ENCODE measurements at places on chromosomes 11 and 22.

DNA sequence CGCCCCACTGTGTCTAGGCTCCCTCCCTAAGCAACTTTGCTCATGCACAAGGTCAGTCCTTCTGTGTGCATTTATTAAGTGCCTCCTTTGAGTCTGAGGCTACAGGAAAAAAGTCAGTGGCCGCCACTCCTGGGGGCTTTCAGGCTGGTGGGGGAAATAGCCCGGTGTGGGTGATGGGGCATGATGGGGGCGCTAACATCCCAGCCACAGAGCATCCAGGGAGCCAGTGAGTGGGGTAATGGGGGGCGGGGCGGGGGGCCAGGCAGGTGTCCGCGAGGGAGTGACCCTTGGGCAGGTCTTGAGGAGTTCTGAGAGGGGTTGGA is 9.9 kb upstream of the EHD1 start:
- no peak for DNase-seq

DNA sequence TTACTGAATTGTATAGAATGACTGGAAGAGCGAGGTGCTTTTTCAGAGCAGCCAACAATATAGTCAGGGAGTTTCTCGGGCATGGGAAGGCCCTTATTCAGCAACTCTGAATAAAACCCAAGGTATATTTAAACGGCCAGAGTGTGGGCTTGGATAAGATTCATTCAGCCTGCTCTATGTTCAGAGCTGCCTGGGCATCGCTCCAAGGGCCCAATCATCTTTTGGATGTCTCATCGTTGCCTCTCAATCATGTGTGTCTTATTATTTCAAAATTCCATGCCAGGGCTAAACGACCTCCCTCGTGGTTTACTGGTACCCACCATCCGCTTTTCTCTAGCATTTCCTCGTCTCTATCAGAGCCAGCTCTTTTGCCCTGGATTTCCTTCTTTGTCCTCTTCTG is 19.5 kb upstream of the NTM start:
- DNase-seq, result no peak

GRCh38 chr11:10029386-10030121 is 264.5 kb downstream of the SBF2 start:
- DNase-seq, result no peak

DNA sequence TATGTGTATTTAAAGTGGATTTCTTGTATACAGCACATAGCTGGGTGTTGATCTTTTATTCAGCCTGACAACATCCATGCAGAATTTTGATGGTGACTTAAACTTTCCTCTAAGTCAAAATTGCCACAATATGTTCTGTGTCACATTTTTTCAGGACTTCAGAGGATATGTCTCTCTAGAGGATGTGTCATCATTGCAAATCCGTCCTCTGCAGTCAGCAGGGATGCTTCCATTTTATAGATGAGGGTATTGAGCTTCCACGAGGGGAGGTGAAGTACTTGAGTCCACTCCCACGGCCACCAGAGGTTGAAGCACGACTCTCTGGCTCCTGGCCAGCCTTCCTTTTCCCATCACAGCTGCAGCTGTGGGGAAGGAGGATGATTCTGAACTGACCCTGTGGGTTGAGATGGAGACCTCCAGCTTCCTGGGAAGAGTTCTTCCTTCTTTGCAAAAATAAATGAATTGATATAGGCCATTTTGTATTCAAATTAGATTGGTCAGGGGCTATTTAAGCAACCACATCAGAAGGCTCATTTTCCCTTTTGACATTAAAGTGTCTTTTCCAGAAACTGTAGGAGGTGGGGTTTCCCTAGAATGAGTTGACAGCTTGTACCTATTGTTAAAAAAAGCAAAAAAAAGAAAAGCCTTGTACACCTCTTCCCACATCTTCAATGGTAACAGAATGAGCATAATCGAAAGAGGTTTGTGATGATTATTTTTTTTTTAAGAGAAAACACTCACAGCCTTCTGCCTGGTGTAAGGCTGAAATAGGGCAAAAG is 55.2 kb upstream of the MYEOV start:
- no peak for DNase-seq

GRCh38 chr22:48599346-48599745 is 1228.3 kb downstream of the BRD1 start:
- no peak for DNase-seq

GRCh38 chr22:36297568-36297967 is 44.6 kb downstream of the APOL1 start:
- no peak for DNase-seq

- DNase-seq, result no peak
Measured at GRCh38 chr11:1963864-1964263, 16.7 kb downstream of the MRPL23 start.

- peak; percentile 59 for DNase-seq
Measured at GRCh38 chr11:97937501-97937900, 1083.2 kb upstream of the CNTN5 start.

DNA sequence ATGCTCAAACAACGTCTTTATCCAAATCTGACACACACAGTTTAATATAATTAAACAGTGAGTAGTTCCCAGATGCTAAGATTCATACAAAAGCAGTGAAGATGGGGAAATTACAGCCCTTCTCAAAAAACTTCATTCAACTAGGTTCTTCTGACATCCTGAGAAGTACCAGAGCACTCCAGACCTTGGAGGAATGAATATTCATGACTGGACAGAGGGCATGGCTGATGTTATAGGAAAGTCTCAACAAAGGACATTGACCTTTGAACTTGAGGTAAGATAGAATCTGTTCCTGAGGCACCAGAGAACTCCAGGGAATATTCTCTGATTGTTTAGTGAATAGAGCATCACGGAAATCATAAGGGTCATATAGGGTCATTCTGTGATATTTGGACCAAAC is 106.4 kb upstream of the SLC5A12 start:
- DNase-seq, result peak; percentile 51

GRCh38 chr11:1696608-1697570 is at the start of gene KRTAP5-6:
TSS of gene KRTAP5-6 (plus strand) at chr11:1697195. CDS start at chr11:1697246, 51 bp downstream.
- no peak for DNase-seq

DNA sequence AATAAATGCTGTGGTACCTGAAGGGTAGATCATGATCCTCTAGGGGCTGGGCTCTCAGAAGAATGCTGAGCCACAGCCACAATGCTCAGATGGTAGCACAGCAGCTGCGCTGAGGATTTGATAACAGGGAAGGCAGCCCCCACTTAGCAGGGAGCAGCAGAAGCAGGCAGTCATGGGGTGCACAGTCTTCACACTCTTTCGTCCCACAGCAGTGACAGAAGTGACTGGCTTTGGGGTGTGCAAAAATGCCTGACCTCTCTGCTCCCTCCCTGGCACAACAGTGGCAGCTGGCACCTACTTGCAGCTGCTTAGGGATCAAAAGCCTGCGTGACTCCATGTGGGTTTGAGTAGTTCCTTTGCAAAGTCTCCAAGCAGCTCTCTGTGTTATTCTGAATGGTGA is 1349.8 kb upstream of the RAG2 start:
- DNase-seq, result no peak

- DNase-seq, result peak; percentile 99
Measured at GRCh38 chr22:30196141-30196879, 50.2 kb downstream of the LIF start.

DNA sequence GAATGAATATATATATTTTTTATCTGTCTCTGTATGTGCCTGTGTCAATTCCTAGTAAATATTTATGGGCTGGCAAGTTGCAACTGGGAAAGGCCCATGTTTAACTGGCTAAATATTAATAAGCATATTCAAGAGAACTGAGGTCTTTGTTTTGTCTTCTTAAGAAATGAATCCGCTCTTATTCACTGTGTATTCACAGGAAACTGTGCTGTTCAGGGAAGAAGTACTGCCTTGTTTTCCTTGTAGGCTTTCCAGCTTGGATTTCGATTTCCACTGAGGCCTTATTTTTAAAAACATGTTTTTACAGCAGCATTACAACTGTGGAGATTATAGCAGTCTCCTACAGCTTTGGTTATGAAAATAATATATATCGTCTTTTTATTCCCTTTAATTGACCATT is 64.7 kb downstream of the LDLRAD3 start:
- DNase-seq, result no peak

- DNase-seq, result no peak
Measured at GRCh38 chr22:37610480-37611129, 2.0 kb downstream of the GGA1 start.

DNA sequence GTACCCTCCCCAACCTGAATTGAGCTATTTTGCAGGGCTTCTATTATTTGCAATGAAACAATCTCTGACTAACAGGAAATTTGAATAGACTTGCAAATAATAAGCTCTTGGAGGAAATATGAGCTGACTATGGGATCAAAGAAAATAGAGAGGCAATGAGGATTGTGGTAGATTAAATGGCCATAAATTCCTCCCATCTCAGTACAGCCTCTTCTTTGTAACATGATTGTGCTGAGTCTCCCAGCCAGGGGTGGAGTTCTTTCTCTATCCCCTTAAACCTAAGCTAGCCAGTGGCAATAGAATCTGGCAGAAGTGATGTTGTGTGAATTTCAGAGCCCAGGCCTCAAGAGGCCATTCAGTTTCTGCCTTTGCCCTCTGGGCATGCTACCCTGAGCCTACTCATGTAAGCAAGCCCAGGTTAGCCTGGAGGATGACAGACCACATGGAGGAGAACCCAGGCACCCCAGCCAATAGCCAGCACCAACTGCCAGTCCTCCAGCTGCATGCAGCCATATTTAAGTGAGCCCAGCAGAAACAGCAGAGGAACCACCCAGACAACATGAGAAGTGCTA is 86.8 kb upstream of the TP53I11 start:
- no peak for DNase-seq

GRCh38 chr22:49826603-49827270 is 936 bp downstream of the BRD1 start:
- DNase-seq, result peak; percentile 47

All from mesenchymal stem cell (in vitro differentiated cells and primary cell).